ENCODE measurements at places on chromosomes 11 and 22.

DNA sequence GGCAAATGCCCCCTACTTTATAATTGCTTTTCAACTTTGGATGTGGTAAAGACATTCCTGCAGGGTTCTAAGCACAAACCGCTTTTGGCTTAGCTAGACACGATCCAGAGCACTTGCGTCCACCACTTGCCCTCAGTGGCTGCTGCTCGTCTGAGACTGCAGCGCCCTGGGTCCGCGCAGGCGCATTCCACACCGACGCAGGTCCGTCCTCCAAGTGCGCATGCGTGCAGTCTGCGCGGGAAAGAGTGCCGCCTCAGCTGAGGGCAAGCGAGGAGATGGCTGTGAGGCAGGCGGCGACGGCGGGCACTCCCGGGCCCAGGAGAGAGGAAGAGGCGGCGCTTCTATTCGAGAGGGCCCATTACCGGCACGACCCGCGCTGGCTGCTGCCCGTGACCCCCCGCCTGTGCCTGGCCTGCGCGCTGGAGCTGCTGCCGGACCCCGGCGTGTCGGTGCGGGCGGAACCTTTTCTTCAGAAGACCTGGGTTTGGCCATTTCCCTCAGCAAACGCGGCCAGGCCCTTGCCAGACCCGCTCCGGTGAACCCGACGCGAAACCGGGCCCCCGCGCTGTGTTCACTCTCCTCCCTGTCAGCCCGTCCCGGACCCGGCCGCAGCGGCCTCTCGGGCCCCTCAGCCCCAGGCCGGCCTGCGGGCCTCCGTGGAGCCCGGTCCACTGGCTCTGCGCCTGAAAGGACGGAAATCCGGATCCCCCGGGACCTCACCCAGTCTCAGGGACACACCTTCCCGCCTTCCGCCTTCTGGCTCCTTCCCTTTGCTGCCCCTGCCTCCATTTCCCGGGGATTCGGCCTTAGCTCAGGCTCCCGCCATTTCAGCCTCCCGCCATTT is at the start of gene MEI1:
TSS of gene MEI1 (plus strand) at position 240 of the 844 bp plus-strand sequence. CDS start at position 276, 36 bp downstream.
- no peak for DNase-seq

- DNase-seq, result no peak
Measured at GRCh38 chr11:95241681-95242081, 10.7 kb upstream of the SESN3 start.

DNA sequence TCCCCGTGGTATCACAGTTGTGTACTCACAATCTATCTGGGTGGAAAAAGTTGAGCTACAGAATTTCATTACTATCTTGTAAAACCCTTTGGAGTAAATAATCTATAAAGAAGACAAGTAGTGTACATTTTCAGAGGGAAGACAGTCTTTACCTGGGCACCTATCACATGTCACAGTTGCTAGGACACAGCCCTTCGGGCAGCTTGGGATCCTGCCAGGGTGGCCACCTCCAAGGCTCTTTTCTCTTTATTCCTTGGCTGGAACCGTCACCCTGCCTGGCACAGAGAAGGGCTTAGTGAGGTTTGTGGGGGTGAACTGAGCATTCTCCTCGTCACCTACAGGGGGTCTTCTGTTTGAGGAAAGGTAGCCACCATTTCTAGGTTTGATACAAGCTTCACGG is 23.6 kb downstream of the LRRC74B start:
- DNase-seq, result no peak

- no peak for DNase-seq
Measured at GRCh38 chr11:125211191-125211947, 46.8 kb downstream of the PKNOX2 start.

DNA sequence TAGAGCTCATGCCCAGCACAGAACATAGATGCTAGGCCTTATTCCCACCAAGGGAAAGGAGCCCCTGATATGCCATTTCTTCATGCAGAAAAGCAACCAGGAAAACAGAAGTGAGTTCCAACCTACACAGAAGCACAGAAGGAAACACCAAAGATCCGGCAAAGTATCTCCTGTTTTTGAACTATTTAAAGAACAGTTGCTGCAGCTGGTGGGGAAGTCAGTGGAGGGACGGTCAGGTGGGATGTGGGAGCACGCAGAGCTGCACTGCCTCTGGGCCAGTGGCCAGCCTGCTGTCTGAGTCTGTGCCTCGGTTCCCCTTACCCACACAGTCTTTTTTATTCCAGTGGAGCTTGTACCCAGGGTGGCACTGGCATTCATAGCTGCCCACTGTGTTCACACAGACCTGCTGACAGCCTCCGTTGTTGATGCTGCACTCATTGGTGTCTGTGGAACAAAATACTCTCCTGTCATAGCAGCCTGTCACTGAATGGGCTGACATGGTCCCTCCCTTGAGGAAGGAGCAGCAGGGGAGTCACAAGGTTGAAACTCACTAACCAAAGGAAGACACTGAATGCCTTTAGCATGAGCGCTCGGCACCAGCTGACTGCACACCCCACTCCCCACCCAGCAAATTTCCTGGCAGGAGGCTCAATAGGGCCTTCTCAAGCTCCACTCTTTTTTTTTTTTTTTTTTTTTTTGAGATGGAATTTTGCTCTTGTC is 37.9 kb downstream of the SCUBE2 start:
- DNase-seq, result no peak

GRCh38 chr11:33691066-33691864 is 9.4 kb downstream of the C11orf91 start:
- DNase-seq, result no peak

DNA sequence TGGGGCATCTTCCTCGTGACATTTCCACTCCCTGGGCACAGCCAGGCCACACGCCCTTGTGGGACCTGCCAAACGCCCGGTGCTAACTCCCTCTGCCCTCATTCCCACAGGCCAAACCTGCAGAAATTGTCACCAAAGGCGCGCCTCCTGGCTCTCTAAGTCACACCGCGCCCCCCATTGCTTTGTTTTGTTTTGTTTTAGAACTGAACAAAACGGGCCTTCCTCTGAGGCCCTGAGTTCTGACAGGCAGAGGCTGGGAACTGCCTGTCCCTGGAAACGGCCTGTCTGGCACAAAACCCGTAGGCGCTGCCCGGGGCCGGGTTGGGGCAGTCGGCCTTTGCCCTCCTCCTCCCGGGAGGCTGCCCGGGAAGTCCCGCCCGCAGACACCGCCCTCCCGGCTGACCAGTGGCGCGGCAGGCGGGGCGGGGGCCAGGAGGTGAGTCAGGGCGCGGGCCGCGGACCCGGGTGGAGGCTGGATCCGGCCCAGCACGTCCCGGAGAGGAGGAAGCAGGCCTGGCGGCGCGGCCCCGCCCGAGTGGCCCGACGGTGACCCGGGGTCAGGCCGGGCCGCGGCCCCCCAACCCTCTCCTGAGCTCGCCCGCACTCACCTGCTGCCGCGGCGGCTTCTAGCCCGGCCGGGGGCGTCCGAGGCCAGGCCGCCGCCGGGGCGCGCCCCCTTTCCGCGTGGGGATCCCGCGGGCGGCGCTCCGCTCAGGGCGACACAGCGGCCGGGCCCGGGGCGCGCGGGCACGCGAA is 465 bp downstream of the SUN2 start:
- DNase-seq, result no peak

DNA sequence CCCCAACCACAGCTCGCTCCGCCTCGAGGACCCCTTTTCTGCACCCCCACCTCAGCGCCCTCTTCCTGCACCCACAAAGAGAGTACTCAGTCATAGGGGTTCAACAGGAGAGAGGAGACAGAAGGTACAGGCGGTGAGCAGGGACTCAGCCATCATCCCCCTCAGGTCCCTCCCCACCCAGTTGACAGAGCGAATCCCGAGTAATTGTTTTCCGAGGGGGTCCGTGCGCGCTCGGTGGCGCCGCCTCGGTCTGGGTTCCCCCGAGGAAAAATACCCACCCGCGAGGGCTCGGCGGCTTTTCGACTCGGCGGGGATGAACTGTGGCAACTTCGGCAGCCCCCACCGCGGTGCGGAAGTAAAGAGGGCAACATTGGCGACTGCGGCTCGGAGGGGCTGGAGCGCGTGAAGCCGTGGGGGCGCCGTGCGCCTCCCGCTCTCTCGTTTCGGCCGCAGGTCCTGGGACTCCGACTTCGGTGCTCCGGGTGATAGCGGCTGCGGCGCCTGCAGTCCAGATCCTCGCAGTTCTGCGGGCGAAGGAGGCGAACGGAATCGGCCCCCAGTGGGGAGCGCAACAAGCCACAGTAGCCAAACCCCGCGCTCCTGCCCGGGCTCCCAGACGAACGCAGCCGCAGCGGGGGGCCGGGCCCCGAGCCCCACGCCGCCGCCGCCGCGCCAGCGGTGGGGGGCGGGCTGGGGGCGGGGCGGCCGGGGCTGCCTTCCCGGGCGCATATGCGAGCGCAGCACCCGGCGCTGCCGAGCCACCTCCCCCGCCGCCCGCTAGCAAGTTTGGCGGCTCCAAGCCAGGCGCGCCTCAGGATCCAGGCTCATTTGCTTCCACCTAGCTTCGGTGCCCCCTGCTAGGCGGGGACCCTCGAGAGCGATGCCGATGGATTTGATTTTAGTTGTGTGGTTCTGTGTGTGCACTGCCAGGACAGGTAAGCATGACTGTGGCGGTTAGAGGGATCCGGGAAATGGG is at the start of gene NELL1:
TSS of gene NELL1 (plus strand) at position 743 of the 976 bp plus-strand sequence.
- DNase-seq, result no peak

DNA sequence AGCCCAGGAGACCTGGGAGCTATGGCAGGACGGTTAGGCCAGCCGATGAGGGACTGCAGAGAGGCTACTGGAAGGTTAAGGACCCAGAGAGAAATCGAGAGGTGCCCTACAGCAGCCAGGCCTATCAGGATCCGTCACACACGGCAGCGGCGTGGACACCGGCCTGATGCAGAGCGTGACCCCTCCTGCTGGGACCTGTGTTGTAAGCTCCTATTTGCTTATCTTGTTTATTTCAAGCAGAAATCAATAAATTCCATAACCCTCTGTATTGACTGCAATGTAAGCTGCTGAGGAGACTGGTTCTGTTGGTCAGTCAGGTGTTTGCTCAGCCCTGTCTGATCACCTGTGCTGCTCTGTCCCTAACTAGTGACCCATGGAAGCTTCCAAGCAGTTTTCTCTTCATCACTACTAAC is 39.9 kb downstream of the PPP2R1B start:
- DNase-seq, result no peak

- DNase-seq, result no peak
Measured at GRCh38 chr11:60334005-60334620, 7.1 kb downstream of the MS4A6E start.

DNA sequence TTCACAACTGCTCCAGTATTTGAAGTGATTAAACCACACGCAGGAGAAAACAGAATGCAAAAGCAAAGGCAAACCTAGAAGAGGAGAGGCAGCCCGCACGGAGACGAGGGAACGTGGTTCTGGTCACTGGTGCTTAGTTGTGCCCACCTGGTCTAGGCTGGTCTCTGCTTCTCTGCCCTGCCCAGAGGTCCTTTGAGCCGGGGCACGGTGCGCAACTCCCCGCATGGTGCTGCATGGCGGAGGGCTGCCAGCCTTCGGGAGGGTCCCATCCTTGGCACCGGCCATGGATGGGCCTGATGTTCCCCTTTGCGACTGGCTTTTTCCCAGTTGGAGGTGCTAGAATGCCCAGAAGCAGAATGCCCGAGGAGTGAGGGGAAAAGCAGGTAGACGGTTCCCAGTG is 46.1 kb downstream of the KCNC1 start:
- no peak for DNase-seq

DNA sequence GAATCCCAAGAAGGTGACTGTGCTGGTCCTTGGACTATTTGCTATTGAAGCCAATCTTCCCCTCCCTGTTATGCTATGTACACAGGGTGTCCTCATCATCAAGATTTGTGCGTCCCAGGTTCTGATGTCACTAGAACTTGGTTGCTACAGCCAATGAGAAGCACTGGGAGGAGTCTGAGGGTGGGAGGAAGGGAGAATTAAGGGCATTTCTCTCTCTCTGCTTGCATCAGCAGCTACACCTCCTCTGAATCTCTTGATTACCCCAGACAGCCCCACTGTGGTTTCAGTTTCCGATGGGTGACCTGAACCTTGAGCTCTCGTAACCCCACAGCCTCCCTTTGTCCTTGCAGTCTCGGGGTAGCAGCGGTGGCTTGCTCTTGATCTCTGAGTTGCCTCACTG is 212.4 kb upstream of the SESN3 start:
- no peak for DNase-seq

- no peak for DNase-seq
Measured at GRCh38 chr11:103530257-103530656, 421.0 kb downstream of the DYNC2H1 start.

- DNase-seq, result no peak
Measured at GRCh38 chr22:48553119-48553518, 1274.6 kb downstream of the BRD1 start.

- DNase-seq, result no peak
Measured at GRCh38 chr11:68315171-68315920, 3.0 kb downstream of the LRP5 start.

DNA sequence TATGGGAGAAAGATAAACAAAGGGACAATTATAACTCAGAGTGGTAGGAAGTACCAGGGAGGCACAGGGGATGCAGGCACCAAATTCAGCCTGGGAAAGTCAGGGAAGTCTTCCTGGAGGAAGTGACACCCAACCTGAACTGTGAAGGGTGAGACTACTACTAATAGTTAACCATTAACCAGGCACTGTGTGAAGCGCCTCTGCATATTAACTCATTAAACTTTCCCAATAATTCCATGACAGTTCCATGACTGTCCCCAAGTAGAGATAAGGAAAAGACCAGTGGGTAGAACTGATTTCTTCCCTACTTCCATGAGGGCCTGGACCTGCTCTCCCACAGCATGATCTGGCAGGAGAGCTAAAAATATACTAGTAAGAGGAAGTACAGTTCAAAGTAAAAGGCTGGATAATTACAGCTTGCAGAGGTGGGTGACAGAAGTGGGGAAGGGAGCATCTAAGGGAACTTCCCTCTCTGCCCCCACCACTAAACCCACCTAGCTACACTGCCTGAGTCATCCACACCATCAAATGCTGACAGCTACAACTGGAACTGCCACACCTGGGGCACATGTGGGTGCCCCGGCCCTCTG is 4.7 kb upstream of the AP1B1 start:
- no peak for DNase-seq

- no peak for DNase-seq
Measured at GRCh38 chr22:47236718-47237117, 474.3 kb downstream of the TBC1D22A start.

- no peak for DNase-seq
Measured at GRCh38 chr11:62922653-62923431, 1.7 kb upstream of the CHRM1 start.

DNA sequence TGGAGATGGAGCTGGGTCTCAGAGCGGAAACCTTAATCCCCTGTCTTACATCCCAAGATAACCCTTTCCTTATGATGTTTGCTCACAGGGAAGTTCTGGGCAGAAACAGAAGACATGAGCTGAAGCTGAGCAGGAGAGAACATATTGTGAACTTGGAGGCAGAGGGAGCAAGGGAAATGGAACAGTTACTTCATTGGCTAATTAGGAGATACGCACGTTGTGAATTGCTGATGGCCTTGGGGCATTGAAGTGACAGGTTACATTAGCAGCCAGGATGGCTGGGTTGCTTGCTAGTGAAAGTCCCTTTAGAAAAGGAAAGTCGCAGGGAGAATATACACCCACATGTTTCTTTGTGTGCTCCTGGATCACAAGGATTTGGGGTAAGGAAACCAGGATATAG is 48.7 kb downstream of the TENM4 start:
- no peak for DNase-seq

DNA sequence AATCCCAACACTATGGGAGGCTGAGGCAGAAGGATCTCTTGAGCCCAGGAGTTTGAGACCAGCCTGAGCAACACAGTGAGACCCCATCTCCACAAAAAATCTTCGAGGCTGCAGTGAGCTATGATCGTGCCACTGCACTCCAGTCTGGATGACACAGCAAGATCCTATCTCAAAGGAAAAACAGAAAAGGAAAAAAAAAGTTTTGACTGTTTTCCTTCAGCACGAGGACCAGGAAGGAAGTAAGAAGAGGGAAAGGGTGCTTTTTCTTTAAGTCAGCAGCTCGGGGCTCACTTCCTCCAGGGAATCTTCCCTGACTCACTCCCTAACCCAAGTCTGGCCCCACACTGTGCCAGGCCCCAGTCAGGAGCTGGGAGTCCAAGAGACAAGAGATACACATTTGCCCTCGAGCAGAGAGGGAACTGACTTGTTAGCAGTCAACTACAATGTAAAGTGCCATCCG is 14.2 kb downstream of the ARRB1 start:
- DNase-seq, result no peak
